ENCODE measurements at places on chromosomes 2 and 18.

DNA sequence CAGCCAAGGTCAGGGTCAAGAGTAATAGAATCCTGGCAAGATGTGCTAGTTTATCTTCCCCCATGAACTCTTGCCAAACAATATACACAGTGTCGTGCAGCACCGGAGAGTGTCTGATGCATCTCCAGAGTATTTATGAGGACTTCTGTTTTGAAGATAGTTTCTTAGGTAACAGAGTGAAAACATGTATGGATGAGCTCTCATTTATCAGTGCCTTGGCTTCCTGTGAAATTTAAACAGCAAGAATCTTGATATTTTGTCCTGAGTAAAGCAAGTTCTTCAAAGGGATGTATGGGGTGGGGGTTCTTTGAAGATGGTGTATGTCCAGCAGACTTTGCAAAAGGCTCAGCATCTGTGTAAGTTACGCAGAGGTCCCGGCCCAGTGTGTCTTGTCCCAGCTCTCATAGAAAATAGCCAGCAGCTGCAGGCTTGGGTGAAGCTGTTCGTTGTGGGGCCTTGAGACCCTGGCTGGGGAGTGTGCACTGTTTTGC is 361.0 kb upstream of the NT5C1B start:
- peak; percentile 69 for DNase-seq

GRCh38 chr2:191302459-191303139 is 57.4 kb downstream of the MYO1B start:
- no peak for DNase-seq

- DNase-seq = no peak
These were observed 77.2 kb upstream of the SLC38A11 start for GRCh38 chr2:165032559-165032958.

DNA sequence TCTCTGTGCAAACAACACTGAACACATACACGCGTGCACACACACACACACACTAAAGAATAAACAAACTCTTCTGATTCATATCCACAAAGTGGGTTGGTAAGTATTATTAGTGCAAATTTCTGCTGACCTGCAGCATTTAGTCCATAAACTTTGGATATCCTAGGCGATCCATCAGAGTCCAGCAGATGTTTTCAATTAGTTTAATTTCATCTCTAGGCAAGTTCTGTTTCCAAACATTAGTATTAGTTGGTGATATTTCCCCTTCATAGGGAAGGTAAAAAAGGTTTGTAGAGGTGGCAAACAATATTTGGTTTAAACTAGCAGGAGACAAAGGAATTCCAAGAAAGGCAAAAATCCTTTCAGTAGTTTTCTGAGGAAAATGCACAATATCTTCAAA is 5.7 kb downstream of the DSEL start:
- no peak for DNase-seq

DNA sequence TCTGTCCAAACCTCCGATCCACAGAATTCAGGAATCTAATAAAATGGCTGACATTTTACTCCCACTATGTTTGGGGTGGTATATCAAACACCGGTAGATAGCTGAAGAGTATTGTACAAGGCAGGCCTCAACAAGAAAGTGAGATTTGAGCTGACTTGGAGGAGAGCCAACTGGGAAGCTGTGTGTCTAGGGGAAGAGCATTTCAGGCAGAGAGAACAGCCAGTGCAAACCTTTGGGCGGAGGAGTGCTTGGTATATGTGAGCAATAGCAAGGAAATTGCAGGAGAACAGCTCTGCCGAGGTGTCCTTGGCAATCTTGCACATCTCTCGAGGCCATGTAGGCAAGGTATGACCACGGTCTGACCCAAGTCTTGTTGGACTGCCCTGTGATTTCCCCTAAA is 1.8 kb upstream of the MERTK start:
- no peak for DNase-seq

DNA sequence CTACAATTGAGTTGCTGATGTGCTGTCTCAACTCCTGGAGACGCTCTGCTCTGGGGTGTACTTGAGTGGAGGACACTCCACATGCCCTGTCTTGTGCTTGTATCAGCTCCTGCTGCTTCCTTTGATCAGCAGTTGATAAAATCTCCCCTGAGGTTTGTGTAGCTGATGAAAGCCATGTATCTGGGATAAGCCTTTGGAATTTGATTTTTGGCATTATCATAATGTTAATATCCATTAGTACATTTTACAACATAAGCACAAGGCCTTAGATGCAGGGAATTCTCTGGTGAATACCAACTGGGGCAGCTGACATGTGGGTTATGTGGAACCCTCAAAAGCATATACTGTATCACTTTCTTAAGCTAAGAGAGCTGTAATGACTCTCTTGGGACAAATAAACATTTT is 222.7 kb upstream of the ITGA4 start:
- DNase-seq = no peak

DNA sequence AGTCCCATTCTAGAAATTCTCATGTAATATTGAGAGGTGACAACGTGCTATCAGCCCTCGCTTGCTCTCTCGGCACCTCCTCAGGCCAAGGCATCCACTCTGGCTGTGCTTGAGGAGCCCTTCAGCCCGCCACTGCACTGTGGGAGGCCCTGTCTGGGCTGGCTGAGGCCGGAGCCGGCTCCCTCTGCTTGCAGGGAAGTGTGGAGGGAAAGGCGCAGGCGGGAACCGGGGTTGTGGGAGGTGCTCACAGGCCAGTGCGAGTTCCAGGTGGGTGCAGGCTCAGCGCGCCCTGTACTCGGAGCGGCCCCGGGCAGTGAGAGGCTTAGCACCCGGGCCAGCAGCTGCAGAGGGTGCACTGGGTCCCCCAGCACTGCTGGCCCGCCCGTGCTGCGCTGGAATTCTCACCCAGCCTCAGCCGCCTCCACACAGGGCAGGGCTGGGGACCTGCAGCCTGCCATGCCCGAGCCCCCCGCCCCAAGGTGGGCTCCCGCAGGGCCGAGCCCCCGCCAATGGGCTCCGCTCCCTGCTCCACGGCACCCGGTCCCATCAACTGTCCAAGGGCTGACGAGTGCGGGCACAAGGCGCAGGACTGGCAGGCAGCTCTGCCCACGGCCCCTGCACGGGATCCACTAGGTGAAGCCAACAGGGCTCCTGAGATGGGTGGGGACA is 1680.6 kb upstream of the LRRTM1 start:
- no peak for DNase-seq

DNA sequence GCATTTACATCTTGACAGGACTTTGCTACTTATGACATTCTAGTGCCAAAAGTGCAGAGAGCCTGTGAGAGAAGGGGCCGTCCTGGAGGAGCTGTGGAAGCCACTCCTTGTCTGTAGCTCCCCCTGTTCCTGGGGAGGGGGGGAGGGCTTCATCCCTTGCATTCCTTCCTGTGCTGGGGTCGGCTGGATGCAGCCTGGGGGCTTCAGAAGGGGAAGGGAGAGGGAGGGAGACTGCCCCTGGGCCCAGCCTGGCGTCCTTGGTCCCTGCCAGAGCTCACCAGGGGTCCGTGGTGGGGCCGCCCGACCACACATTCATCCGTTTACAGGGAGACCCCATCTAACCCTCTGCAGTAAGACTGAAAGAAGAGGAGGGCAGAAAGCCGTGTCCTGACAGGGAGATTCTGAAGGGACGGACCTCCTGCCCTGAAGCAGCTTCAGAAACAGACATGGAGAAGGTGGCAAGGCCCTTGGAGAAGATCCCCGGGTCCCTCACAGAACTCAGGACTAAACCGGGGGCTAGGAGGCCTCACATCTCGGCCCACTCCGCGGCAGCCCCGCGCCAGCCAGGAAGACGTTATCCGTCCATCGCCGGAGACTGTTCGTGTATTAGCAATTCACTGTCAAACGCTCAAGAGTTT is 258.3 kb upstream of the SALL3 start:
- DNase-seq = no peak
